ENCODE measurements at places on chromosomes 2 and 18.

DNA sequence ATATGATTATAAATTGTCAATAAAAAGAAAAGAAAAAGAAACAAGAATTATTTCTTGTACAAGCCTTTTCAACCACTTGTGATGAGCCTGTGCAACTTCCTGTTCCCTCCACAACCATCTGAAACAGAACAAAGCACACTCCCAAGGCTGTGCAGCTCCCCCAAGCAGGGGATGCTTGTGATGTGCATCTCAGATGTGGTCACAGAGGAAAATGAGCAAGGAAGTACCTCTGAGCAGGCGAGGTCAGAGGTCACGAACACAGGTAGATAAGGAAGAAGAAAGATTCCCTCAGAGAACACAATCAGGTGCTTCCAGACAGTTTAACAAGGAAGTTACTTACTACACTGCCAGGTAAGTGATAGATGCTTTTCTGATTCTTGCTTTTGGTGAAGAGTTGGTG is 274.8 kb upstream of the SLC39A10 start:
- no peak for DNase-seq

- peak; percentile 33 for DNase-seq
These were observed 292.5 kb downstream of the ALK start for GRCh38 chr2:29628862-29629261.

DNA sequence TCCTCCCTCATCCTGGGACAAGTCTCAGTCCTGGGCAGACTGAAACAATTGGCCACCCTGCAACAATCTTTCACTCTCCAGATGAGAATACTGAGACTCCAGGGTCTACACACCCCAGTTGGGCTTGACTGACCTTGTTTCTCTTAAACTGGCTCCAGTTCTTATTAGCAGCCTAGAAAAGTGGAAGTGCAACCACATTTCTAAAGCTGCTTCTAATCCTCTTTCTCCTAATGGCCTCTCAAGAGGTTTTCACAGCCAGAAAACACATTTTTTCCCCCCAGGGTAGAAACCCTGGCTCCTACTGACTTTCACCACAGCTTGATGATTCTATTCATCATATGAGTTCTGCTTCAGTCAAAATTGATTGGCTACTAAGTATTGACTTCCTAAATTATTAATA is 45.8 kb downstream of the SLC4A5 start:
- no peak for DNase-seq

DNA sequence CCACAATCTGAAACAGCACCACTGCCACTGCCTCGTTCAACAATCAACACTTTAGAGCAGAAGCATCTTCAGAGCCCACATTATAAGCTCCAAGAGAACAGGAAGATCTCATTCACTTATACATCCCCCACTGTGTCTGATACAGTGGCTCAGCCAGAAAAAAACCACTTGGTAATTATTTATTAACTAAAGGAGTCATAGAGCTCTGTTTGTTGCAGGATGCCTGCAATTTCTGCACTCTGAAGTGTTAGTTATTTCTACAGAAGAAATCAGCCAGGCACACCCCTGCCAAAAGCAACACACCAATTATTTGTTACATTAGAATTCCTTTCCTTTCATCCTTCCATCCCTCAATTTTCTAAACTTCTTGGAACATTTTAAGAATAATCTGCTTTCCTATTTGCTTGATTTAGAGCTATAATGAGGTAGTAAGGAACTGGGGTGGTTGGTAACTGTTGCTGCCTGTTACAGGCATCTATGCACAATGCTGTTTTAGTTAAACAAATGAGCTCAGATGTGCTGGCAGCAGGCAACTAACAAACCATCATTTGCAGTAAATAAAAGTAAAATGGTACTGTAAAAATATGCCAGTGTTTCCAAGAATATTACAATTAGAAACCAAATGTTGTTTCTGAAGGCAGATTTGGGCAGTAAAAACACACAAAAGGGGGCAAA is 59.9 kb downstream of the DYM start:
- no peak for DNase-seq

DNA sequence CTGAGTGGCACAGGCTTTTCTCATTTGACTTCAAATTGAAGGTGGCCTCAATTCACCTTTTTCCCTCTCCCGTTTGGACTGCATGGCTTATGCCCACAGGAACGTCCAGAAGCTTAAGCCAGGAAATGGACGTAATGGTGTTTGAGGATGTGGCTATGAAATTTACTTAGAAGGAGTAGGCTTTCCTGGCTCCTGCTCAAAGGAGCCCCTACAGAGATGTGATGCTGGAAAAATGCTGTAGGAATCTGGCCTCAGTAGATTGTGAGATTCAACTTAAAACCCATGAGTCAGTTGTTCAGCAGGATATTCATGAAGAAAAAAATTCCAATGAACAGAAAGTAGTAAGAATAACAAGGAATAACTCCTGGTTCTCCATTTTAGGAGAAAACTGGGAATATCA is 129.0 kb downstream of the ICOS start:
- DNase-seq = no peak
